ENCODE measurements at places on chromosomes 13 and 19.

- DNase-seq = no peak
Observed at GRCh38 chr13:27264181-27264580, 6.4 kb upstream of the RASL11A start.

- no peak for DNase-seq
Observed at GRCh38 chr13:94588541-94588940, 7.4 kb downstream of the TGDS start.

- DNase-seq = no peak
Observed at GRCh38 chr13:41716236-41716635, 244.7 kb downstream of the VWA8 start.

DNA sequence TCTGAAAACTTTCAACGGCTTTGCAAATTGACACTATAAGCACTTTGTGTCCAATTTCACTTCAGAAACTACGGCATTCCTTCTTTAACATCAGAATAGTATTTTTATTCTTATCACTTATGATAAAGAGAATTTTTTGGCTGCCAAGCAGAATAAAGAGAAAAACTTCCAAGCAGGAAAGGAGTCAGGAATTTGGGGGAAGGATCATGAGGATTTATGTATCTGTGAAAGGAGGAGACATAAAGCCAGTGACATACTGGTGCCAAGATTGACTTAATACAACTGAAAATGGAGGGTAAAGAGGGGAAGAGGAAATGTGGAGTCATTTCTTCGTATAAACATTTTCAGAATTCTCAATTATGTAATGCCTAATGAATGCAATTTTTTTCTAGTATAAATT is 94.7 kb downstream of the RBM26 start:
- DNase-seq = no peak

GRCh38 chr13:106155411-106155810 is 380.1 kb downstream of the EFNB2 start:
- no peak for DNase-seq

DNA sequence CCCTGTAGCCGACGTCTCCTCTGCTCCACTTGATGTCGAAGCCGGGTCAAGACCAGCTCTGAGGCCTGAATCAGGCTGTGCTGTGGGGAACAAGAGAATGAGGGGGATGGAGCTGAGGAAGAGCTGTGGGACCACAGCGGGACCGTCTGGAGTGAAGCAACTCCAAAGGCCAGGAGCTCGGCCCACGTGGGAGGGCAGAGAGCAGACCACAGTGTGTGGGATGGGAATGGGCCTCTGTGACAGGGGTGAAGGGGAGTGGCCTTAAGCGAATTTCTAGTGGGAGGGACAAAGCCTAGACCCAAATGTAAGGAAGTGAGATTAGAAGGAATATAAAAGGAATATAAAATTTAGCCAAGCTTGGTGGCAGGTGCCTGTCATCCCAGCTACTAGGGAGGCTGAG is 3.8 kb upstream of the SLC8A2 start:
- DNase-seq = no peak

- DNase-seq = no peak
Observed at GRCh38 chr19:35712567-35713505, 5.0 kb upstream of the KMT2B start.

- no peak for DNase-seq
Observed at GRCh38 chr19:37304190-37304883, 66.6 kb upstream of the ZNF527 start.

- DNase-seq = no peak
Observed at GRCh38 chr19:14113762-14114414, 3.7 kb downstream of the PRKACA start.

- DNase-seq = no peak
Observed at GRCh38 chr19:35328851-35329285, at the start of gene CD22. CD22 (plus strand) TSS chr19:35329187; CDS start chr19:35332041, 2,854 bp downstream.

GRCh38 chr13:75993823-75994222 is 357.7 kb downstream of the LMO7 start:
- DNase-seq = no peak

GRCh38 chr19:6215701-6216235 is 64.0 kb downstream of the MLLT1 start:
- DNase-seq = no peak

DNA sequence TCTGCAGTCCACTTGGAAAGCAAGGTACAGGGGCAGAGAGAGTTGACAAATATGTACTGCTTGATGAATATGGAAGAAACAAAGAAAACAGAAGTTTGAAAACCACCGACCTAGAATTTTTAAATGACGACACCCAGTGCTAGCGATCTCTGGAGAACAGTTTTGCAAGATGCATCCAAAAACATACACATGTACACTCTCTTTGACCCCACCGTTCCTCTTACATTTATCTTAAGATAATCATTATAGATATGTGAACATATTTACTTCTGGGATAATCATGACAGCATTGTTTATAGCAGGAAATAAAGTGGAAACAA is 40.8 kb upstream of the IGSF23 start:
- no peak for DNase-seq

GRCh38 chr13:110319397-110319773 is 12.3 kb downstream of the COL4A2 start:
- DNase-seq = no peak

GRCh38 chr13:102678339-102679107 is 16.3 kb downstream of the METTL21C start:
- DNase-seq = no peak

DNA sequence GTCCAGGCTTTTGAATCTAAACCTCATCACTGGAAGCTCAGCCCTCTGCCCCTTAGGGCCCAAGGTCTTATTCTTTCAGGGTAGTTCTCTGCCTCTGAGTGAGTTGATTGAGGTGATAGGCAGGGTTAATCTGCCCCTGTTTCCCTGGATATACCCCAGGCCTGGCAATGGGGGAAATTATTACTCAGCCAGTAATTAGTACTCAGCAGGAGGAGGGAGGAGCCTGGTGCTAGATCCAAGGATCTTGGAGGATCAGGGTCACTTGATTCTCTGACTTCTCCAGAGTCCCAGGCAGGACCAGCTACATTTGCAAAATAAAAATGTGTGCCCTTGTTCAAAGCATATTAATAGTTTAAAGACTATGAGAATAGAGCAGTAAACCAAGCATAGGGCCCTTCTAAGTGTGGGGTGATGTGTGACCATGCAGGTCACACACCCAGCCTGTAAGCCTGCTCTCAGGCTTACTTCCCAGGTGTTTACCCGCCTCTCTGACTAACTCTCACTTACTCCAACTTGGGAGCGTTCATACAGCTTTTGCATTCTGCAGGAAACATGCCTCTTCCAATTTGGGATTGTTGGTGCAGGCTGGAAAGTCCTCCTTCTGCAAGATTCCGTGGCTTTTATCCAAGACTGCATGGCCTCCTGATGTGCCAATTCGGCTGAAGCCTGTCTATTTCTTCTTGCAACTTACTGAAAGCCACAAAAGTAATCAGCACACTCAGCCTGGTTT is 7.9 kb upstream of the STK24 start:
- DNase-seq = no peak

- DNase-seq = no peak
Observed at GRCh38 chr19:15589760-15590451, 25.1 kb upstream of the CYP4F8 start.

GRCh38 chr19:8251025-8251472 is 41.9 kb downstream of the CERS4 start:
- DNase-seq = no peak

DNA sequence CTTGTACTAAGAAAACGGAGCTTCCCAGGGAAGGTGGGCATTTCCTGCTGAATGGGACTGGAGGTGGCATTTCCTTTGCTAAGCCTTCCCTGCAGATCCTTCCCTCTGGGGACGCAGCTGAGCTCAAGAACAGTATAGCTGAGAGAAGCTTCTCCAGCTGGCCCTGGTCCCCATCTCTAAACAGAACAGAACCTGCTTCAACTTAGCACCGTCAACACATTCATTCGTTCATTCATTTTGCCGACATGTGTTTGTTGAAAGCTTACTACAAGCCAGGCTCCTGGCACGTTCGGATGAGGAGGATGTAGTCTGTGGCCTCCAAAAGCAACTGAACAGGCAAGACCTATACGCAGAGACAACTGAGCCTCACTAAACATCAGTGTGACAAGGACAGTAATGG is 36.6 kb upstream of the PEPD start:
- DNase-seq = no peak

GRCh38 chr13:40306817-40307216 is 359.6 kb downstream of the FOXO1 start:
- no peak for DNase-seq

- no peak for DNase-seq
Observed at GRCh38 chr19:19192910-19193423, 909 bp downstream of the RFXANK start.

- no peak for DNase-seq
Observed at GRCh38 chr19:33683881-33684537, 62.3 kb downstream of the CHST8 start.

DNA sequence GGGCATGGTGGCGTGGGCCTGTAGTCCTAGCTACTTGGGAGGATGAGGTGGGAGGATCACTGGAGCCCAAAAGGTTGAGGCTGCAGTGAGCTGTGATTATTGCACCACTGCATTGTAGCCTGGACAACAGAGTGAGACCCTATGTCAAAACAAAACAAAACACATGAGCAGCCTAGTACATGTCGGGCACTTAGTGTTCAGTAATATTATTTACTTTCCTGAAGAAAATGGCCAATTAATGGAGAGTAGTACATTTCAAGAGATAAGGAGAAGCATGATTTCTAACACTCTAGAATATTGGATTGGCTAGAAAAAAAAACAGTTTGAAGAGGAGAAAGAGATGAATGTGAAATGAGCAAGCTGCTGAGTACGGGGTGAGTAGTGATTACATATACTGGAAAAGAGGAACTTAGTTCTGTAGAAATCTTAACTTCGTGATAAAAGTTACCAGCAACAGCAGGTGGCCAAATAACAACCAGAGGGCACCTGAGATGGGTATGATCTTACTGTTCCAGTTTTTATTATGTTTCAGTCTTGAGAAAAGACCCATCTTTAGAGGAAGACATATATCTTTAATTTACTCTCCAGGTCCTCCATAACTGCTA is 36.2 kb downstream of the SPATA13 start:
- DNase-seq = no peak

DNA sequence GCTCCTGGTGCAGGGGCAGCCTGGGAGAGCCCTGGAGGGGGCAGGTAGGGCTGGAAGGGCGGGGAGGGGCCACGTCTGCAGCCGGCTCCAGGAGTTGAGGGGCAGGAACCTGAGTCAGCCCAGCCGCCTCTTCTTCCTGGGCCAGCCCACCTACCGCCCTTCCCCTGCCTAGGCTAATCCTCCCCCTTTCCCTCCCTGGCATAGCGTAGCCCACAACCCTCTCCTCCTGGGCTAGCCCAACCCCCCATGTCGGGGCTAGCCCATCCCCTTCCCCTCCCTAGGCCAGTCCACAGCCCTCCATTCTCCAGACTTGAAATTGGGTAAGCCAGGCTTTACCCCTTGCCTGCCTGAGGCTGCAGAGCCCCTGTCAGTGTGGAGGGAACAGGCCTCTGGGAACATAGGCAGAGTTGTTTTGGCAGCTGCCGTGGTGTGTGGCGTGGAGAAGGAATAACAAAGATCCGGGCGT is 20.6 kb upstream of the WDR18 start:
- no peak for DNase-seq

GRCh38 chr19:18915639-18916038 is 3.5 kb downstream of the COPE start:
- DNase-seq = no peak

DNA sequence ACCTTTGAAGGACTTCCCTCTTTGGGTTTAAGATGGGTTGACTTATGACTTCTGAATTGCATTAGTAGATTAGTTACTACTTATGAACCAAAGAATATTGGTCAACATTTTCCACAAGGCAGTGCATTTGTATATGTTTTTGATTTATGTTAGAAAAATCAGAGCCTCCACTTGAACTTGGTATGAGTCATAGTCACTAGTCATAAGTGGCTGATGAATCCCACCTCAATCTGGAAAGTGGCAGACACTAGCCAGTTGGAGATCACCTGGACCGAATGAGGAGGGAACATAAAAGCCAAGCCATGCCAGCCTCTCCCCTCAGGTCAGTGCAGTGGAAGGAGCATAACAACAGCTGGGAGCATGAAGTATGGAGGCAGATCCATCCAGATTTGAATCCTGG is 39.3 kb upstream of the SPART start:
- DNase-seq = no peak

GRCh38 chr13:91426913-91427312 is 28.5 kb downstream of the GPC5 start:
- no peak for DNase-seq

DNA sequence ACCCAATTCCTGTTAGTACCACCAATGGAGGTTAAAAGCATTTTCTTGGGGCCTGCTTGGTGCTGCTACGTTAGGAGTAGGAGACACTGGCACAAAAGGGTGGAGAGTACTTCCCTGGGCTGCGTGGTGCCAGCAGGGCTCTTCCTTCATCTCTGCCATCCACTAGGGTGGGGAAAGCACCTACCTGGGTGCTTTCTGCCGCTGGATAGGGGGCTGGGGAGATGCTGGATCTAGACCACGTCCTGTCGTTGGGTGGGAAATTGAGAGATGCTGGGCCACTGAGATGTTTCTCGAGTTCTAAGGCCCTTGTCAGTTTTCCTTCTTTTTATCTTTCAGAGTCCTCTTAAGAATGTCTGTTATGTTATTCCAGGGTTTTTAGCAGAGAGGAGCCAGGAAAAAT is 6.7 kb upstream of the FCGBP start:
- no peak for DNase-seq

DNA sequence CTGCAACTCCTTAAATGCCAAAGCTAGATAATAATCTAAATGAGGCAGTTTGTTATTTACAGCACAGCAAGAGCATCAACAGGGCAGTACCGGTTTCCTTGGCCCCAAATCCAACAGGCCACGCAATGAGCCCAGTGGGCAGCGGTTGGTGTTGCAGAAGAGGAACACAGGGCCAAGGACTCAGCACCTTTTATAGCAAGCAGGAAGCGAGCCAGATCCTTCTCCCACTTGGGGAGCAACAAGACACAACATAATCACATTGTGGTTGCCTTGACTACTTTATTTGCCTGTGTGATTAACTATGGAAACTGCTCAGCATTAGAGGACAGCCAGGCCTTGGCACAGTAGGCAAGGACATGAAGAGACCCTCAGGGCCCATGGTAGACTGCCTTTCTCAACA is 67.1 kb upstream of the HTR2A start:
- no peak for DNase-seq

DNA sequence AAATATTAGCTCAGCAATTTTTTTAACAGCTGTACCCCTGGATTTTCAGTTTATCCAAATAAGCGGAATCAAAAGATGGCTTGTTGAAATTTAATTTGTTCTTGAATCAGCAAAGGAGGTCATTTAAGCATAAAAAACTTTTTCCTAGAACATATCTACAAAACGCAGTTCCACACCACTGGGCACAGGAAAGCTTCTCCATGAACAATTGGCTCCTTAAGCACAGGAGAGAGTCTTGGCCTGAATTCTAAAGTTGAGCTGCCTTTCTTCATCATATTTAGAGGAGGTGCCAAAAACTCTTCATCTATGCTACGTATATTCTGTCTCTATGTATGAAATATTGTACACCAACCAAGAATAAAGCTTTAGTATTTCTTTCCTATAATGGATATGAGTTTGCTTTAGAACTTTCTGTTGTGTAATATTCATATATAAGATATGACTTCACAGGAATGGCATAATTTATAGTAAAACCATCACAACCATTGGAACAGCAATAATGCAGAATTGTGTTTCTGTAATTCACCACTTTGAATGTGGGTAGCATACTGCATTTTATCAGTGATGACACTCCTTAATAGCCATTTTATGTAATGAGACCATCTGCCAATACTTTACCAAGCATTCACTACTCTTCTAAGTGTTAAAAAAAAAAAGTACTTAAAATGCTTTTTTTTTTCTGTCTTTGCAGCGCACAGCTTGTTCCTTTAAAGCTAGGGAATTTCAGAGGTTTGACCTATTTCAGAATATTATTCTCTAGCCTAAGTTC is 263.7 kb downstream of the SLITRK6 start:
- no peak for DNase-seq

GRCh38 chr19:51607077-51607476 is 23.1 kb downstream of the SIGLEC5 start:
- DNase-seq = no peak

Data from stimulated activated CD8-positive, alpha-beta memory T cell treated with anti-CD3 and anti-CD28 coated beads, Interleukin-4, amount 100 ng/mL, for 4 hours (primary cell).